ENCODE measurements at places on chromosomes 6 and 20. TPM values are rescaled to one million over a fixed set of nuclear protein-coding genes. Genes with fewer than 3 reads are reported as not detected.

The SMIM13 gene
- 9.0 TPM for polyA plus RNA-seq

The DPPA5 gene
- polyA plus RNA-seq = not detected

GRCh38 chr6:31081872-31082271 lies 30.5 kb downstream of the C6orf15 start:
- DNase-seq = no peak

The PRKN gene
- polyA plus RNA-seq = not detected

The LZTS3 gene
- 2.0 TPM for polyA plus RNA-seq

DNA sequence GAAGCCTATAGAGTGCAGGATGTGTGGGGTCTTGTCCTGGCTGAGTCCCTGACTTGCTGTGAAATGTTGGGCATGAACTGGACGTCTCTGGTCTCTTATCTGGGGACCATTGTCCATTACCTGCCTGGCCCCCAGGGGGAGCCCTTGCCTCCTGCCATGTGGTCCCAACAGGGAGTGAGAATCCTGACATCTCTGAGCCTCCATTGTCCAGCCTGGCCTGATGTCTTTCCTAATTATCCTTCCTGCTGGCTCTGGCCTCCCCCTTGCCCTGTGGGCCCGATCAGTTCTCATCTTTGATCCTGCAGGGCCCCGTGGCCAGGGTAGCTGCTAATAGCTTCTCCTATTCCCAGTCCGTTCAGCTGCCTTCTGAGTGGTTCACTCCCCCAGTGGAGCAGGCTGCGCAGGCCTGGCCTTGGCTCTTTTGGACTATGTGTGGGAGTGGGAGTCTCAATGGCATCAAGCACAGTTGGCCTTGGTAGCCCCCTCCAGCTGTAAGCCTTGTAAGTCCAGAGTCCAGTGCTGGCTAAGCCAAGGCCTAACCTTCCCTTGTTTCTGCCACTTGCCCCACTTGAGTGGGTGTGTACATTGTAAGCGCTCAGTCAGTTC lies 77.9 kb upstream of the RALY start:
- DNase-seq = no peak

The JAG1 gene
- polyA plus RNA-seq = 13.5 TPM

- no peak for DNase-seq
Observed at GRCh38 chr6:57307850-57308249, 9.6 kb upstream of the PRIM2 start.

- DNase-seq = no peak
Observed at GRCh38 chr6:47000842-47001241, 41.3 kb downstream of the ADGRF1 start.

DNA sequence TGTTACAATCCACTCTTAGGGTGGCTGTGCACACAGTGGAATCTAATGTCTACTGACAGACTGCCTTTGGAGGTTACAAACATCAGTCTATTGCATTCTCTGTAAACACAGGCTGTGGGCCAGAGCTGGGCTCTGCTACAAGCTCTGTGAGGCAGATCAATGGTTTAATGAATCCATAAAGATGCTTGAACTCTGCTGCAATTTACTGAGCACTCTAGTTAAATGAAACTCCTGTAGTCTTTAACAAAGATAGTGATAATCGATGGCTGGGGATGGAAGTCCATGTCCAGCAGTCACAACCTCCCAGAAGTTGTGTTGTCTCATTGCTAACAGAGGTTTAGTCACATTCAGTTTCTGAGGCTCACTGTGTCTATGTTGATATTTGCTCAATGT lies 50.5 kb downstream of the SOBP start:
- no peak for DNase-seq

- no peak for DNase-seq
Observed at GRCh38 chr20:40191573-40191972, 497.5 kb downstream of the MAFB start.

The HCRTR2 gene
- polyA plus RNA-seq = not detected

DNA sequence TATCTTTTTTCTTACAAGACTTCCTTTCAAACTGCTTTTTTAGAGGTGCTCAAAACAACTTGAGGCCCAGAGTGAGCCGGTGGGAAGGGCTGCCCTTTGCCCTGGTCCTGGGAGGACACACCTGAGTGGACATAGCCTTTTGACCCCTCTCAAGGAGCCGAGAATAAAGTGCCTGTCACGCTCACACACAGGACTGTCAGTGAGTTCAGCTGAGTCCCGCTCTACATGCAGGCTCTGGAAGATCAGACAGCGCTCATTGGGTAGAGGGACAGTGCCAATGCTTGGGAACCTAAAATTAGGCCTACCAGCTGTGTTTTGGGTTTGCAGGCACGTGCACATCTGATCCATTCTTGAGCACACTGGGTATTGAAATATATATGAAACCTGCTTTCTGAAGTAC lies 387.8 kb downstream of the CD83 start:
- DNase-seq = no peak

DNA sequence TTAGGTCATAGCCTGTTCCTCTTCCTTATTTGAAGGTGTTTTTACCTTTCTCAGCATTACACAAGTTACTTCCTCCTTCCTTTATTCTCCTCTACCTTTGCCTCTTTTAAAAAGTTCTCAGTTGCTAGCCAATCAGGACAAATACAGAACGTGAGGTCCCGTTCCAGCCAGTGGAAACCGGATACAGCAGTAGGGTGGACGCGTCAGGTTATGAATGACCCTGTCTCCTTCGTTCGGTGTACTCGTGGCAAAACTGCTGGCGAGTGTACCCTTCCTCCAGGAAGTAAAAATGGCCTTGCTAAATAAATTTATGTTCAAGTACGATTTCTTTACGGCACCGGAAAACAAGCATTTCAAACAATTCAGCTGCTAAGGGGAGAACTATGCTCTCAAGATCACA lies 77.0 kb upstream of the MLN start:
- DNase-seq = no peak

The FLOT1 gene
- 155 TPM for polyA plus RNA-seq

DNA sequence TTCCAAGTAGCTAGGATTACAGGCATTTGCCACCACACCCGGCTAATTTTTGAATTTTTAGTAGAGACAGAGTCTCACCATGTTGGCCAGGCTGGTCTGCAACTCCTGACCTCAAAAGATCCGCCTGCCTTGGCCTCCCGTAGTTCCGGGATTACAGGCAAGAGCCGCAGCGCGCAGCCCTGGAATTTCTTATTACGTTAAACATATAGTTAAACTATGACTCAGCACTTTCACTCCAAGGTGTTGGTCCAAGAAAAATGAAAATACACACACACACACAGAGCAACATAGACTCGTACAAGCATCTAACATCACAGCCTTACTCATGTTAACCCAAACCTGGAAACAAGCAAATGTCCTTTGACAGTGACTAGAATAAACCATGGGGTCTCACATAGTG lies 663.9 kb downstream of the PRKN start:
- no peak for DNase-seq

DNA sequence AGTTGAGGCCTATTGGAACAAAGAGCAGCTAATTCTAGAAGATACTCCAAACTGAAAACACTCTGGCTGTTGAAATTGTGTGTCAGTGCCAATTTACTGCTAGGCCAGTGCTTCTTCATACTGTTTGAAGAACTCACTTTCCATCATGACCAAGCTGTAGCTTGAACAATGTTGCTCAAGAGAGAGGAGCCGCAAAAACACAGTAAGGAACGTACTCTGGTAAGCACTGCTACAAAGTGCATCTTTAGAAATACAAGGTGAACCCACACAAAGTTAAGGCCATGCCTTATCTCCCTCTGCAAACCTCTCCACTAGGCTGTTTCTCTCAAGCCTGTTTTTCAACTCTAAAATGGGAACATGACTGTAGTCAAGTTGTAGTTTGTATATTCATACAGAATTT lies 74.5 kb upstream of the TULP1 start:
- no peak for DNase-seq

DNA sequence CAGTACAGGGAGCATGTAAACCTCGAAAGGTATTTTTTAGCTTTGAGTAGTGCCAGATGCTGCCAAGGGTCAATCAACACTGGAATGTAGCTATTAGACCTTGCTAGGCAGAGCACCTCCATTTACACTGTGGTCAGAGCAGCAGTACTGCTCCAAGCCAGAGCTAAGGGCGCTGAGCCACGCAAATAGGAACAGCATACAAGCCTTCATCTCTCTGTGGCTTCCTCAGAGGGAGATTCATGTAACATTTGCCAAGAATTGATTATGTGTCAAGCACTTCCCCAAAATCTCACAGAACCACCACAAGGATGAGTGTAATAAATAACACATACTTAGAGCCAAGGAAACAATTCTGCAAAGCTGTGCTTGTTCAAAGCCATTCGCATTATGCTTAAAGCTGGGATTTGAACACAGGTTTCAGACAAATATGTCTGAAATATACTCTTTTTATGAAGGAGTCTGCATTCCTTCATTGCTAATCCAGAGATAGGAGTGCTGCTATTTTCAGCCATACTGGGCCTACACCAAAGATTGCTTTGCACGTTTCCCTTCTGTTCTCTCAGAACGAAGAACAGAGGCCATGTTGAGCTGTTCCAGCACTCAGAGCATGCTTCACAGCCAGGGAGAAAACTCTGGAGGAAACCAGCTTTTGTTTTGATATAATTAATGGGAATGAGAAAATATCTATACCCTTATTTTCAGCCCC lies 97.7 kb downstream of the SLC16A10 start:
- DNase-seq = no peak

DNA sequence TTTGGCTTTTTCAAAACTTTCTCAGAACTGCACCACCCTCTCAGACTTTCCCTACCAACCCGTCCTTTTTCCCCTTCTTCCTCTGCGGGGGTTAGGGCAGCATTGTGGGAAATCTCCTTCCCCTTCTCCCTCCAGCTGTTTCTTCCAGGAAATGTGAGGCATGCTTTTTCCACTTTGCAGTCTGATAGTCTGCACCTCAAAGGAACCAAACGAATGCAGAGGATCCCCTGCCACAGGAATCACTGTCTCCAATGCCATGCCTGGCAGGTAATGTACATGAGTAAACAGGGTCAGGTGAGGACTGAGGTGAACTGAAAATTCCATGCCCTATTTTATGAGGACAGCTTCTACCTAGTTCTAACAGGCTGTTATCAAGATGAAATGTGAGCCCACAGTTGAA lies 218.4 kb downstream of the BCAS1 start:
- no peak for DNase-seq

- DNase-seq = no peak
Observed at GRCh38 chr6:12582421-12583110, 134.0 kb upstream of the PHACTR1 start.

GRCh38 chr6:25942561-25943147 lies 12.2 kb upstream of the SLC17A2 start:
- no peak for DNase-seq

GRCh38 chr6:157593596-157593995 lies 212.6 kb downstream of the ZDHHC14 start:
- no peak for DNase-seq

DNA sequence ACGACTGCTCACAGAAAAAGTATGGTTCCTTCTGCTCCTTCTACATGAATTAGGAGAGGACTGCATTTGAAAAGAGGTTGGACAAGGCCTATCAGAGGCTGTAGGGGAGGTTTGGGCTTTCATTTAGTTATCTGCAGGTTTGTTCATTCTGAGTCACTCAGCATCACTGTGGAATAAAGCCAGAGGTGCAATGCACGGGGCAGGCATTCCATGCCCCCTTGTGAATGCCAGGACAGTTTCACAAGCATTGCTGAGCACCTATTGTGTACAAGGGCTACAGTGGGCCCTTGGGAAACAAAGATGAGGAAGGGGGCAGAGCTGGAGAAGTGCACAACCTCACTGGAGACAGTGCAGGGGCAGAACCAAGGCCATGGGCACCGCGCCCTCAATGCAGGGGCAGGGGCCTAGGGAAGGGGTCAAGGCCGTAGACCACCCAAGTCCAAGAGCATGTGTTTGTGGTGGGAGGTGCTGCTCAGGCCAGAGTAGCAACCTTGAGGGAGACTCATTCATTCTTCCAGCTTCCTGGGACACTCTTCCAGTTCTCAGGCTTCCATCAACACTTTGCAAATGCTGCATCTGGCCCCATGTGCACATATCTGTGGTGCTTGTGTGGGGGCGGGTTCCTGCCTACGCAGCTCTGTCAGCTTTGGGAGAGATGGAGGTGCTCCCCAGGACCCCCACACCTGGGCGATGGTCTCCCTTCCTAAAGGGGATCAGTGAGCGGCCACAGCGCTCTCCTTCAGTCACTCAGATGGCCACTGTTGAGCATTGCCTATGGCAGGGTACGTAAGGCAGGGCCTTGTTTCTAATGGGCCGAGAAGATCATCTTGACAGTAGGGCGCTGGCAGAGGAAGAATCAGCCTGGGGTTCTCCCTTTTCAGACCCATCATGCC lies 204.5 kb downstream of the SYNDIG1 start:
- no peak for DNase-seq

DNA sequence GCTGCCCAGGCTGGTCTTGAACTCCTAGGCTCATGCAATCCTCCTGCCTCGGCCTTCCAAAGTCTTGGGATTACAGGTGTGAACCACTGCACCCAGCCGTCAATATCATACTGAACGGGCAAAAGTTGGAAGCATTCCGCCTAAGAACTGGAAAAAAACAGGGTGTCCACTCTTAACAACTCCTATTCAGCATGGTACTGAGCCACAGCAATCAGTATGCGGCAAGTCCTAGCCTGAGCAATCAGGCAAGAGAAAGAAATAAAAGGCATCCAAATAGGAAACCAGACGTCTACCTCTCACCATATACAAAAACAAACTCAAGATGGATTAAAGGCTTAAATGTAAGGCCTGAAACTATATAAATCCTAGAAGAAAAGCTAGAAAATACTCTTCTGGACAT lies 83.1 kb downstream of the FKBP5 start:
- DNase-seq = no peak

The SLC26A8 gene
- not detected for polyA plus RNA-seq

- no peak for DNase-seq
Observed at GRCh38 chr20:44287272-44288097, 23.5 kb downstream of the FITM2 start.

- no peak for DNase-seq
Observed at GRCh38 chr20:1369970-1370369, 22.9 kb downstream of the FKBP1A start.

Data from AG04450 (cell line).